ENCODE measurements at places on chromosomes 3 and 15. TPM values are rescaled to one million over a fixed set of nuclear protein-coding genes. Genes with fewer than 3 reads are reported as not detected.

Gene GCSAM
- 1.1 TPM for total RNA-seq

Gene TIPARP
- 34.4 TPM for total RNA-seq

Gene SLC7A14
- total RNA-seq: not detected

Gene ITIH1
- 0.12 TPM for total RNA-seq

Gene COL6A5
- total RNA-seq: 0.16 TPM

Gene ITIH4
- 2.1 TPM for total RNA-seq

Gene RBP2
- total RNA-seq: not detected

Gene SIDT1
- 1.5 TPM for total RNA-seq

DNA sequence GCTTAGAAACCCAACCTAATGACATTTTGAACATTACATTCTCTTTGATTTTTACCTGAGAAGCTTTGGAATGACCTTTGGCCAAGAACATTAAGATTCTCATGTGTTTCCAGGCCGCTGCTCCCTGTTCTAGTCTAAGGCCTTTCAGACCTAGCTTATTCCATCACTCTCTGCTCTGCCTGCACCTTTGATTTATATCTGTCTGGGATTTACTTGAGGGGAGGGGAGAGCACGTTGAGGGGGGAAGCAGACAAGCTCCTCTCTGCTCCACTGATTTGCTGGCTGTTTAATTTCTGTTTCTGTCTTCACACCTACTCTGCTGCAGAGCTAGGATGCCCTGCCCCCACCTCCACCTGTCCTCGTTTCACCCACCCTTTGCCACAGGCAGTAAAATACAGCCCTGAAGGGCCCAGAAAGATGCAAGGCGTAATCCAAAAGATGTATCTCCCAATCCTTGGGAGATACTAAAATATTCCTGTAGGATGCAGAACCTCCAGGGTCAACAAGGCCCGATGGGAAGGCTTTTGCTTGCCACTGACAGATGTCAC, 429.8 kb downstream of the EPHB1 start:
- ATAC-seq: no peak

GRCh38 chr15:78872155-78872971, at the start of gene MORF4L1:
TSS of gene MORF4L1 (plus strand) at chr15:78872890. CDS start at chr15:78873018, 128 bp downstream.
- peak; percentile 97 for ATAC-seq

DNA sequence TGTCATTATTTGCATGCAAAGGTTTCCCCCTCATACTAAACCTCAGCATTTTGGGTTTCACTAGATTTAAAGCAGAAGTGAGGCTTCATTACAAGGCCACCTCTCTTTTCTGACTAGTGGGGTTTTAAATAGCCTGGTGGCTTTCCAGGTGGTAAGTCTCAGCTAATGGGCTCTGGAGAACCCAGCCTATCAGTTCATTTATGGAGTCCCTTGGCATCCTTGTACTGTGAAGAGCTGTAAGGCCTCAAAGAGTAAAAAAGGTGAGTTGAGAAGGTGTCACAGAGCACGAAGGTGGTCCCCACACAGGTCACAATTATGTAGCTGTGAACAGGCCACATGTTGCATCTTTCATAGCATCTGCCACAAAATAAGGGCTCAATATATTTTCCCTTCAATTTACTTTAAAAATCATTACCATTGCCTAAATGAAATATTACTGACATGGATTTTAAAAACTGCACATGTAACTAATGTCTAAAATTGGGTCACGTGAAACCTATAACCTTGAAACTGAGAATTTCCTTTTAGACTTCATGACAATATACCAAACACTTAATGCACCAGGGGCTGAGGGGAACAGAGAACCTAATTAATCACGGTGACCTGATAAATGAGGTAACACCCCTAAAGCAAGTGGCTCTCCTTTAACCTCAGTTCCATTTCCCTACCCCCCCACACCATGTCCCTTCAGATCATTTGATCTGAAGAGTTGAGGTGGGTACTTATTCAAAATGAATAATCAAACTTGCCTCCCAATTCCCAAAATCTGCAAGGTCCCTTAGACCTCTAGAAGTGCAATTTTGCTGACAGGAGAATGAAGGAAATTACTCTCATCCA, 1.3 kb downstream of the NGLY1 start:
- ATAC-seq: no peak

- ATAC-seq: no peak
These were observed 56.0 kb downstream of the RPLP1 start for GRCh38 chr15:69508659-69509058.

GRCh38 chr15:35630532-35630931, 84.6 kb upstream of the DPH6 start:
- peak; percentile 92 for ATAC-seq

GRCh38 chr3:106183762-106184391, 315.1 kb upstream of the CBLB start:
- peak; percentile 89 for ATAC-seq

DNA sequence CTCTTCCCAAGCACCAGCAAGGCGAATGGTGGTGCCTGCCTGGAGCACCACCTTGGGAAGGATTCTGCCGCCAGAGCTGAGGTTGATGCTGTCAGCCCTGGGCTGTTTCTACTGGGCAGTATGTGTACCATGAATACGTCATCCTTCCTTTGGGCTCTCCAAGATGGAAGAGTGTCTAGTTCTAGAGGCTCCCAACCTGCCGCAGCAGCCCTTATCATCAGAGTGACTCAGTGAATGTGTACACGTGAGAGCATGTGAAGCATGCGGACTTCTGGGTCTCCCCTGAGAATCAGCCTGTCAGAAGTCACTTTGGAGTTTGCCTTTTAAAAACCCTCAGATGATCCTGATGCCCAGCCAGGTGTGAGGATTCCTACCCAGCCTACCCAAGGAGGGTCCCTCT, 20.9 kb downstream of the PLA2G4D start:
- ATAC-seq: no peak

- no peak for ATAC-seq
These were observed 14.7 kb downstream of the EDEM1 start for GRCh38 chr3:5202222-5202621.

DNA sequence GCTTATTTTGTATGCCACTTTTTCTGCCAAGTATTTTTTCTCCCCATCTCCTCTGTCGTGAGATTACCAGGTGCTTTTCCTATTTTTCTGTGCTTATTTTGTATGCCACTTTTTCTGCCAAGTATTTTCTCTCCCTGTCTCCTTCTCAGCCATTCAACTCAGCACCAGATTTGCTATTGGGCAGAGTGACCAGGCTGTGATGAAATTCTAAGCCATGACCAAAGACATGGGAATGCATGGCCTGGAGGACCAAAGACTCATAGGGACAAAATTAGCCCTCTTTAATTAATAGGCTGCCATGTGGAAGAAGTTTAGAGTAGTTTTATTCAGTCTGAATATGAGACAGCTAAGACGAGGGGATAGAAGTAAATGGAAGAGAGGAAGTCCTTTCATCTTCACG, 257.4 kb downstream of the SQOR start:
- ATAC-seq: no peak

DNA sequence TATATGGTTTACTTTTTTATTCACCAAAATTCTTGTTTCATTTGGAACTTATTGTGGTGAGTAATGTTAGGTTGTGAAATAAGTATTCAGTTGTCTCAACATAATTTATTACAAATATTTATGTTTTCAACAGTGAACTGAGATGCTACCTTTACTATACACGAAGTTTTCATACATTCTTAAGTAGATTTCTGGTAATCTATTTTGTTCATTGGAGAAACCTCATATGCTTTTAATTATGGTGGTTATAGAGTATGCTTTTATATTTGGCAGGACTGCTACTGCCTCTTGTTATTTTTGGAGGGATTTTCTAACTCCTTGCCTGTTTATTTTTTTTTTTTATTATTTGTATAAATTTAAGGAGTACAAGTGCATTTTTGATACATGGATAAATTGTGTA, 253.1 kb downstream of the NLGN1 start:
- no peak for ATAC-seq

DNA sequence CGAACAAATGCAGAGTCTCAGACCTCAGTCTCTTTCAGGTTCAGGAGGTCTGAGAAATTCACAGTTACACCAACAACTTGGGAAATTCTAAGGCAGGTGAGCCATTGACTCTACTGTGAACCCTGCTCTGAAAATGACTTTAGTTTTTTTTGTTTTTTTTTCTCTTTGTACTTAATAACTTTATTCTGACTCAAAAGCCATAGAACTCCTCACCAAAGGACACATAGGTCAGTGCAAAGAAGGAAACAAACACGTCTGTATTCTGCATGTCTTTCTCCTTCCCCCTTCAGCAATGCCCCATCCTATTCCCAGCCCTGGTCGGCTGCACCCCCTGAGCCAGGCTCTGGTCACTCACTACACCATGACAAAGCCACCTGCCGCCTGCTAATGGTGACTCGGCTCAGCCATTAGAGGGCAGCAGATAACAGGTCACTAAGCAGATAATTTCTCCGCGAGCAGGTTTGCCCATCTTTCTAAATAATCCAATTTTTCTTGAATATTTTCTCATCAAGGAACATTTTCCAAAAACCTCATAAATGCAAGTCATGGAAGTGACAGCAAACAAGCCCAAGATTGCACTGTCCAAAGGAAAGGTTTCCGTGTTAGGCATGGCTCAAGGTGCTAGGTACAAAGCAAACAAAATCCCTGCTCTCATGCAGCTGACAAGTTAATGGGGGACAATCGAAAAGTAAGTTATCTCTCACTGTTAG, 37.7 kb downstream of the TM4SF4 start:
- ATAC-seq: peak; percentile 69

DNA sequence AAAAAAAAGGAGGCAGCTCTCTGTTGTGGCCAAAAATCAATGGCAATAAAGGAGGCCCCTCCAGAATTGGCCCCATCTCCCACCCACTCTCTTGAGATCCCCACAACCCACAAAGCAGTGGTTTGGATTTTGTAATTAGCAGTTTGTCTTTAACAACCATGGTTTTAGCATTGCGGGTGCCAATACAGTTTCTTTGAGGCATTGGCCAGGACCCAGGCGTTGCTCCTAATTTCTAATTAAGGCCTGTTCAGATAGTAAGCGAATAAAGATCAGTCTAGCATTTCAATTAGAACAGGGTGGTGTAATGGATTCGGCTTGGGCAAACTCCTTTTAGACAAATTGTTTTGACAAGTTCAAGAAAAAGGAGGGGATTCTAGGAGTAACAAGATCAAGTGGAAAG, 23.6 kb upstream of the UACA start:
- ATAC-seq: no peak

- no peak for ATAC-seq
These were observed 1.2 kb downstream of the ROBO2 start for GRCh38 chr3:77040926-77041722.

- no peak for ATAC-seq
These were observed 46.9 kb upstream of the FGD5 start for GRCh38 chr3:14771593-14772497.

- no peak for ATAC-seq
These were observed 2.2 kb downstream of the THBS1 start for GRCh38 chr15:39582977-39583595.

DNA sequence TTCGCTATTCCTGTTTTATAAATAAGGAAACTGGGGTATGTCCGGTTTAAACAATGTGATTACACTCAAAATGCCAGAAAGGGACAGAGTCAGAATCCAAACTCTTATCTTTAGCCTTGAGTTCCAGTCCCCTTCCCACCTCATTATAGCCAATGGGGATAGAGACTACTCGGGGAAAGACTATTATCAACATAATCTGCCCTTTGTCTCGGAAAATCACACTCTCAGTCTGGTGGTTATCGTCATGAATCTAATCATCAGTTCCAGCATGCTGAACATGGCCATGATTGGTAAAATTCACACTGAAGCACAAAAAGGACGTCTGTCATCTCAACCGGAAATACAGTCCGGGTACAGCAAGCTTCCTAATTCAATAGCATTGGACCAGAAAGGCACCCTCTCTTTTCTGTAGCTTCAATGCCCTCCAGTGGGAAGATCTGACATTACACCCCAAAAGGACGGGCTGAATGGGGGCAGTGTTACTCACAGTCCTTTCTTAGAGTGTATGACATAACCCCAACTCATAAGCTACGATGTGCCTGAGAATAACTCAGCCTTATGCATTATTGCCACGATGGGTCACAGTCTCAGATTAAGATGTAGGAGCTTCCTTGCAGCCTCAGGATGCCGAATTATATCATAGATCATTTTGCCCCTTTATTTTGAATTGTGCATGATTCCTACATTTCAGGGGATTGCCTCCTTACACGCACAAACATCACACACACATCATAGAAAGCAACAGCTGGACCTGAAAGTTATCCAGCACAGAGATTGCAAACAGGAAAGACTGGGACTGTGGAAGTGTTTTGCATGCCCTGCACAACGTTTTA, 390.4 kb upstream of the LMCD1 start:
- peak; percentile 92 for ATAC-seq

DNA sequence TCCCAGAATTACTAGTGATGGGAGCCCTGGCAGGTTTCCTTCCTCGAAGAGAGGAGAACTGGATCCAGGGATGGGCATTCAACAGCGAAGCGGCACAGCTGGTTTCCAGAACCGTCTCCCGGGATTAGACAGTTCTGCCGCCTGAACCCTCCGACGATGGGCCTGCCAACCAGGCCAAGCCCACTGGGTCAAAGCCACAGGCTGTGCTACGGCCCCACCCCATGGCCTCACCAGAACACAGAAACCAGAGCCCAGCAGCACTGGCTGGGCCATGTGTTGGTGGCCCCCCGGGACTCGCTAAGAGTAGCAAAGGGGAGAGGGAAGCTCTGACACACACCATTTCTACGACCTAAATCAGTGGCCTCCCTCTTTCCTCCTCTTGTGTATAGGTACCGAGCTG, 2.2 kb downstream of the C15orf62 start:
- ATAC-seq: no peak

DNA sequence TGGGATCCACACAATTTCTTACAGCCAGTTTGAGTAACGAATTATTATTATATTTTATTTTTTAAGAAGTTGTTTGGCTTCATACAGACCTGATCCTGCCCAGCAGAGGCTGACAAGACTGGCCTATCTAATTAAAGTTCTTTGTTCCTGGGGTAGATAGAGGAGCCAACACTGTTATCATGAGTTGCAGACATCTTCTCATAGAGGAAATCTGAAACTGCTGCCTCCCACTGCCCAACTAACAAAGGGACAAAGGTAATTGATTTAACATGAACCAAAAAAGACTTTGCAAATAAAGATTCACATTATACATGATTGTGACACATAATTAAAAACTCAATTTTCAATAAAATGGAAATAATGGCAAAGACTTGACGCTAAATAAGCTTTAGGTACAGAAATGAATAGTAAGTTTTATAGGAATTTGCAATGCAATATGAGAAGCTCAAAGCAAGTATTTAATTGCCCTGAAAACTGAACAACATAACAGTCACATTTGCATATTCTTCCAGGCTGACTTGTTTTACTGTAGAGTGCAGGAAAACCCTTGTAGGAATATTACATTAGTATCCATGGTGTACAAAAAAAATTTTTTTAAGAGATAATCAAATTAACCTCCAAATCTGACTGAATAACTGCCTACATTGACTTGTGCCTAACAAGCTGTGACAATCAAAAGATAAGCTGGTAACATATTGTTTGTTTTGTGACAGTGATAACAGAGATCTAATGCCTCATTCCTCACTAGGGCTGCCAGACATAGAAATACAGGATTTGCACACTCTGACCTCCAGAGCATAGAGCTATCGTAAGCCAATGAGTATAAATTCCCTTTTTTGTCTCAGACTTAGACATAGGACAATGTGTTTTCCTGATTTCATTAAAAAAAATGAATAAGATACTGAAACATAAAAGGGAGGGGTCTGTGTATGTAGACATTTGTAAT, 273.2 kb downstream of the MFSD1 start:
- no peak for ATAC-seq

Measured in esophagus mucosa (tissue), 1 donor.